ENCODE measurements at places on chromosomes 1 and 21.

GRCh38 chr21:25813917-25814316 is 79.1 kb downstream of the GABPA start:
- DNase-seq = no peak

GRCh38 chr1:198169672-198170071 is 12.9 kb downstream of the NEK7 start:
- DNase-seq = no peak

DNA sequence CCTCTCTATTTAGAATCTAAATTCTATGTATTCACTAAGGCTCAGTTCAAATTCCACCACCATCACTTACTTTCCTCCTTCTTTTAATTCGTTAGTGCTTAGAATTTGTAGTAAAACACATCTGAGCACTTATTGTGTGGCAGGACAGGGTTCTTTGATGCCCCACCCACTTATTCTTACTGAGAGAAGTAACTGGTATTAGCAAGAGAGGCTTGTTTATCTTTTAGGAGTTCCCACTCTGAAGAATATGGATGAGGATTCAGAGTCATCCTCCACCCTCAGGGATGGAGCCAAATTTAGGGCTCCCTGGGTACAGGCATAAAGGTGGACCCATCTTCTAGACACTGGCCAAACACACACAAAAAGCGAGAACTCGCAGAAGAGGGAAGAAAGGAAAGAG is 11.5 kb upstream of the TAF1A start:
- no peak for DNase-seq

GRCh38 chr1:5947071-5947821 is 45.0 kb downstream of the NPHP4 start:
- DNase-seq = no peak

- no peak for DNase-seq
These were observed 255.7 kb downstream of the OMA1 start for GRCh38 chr1:58290685-58291372.

GRCh38 chr1:195458365-195458764 is 1149.9 kb downstream of the KCNT2 start:
- no peak for DNase-seq

DNA sequence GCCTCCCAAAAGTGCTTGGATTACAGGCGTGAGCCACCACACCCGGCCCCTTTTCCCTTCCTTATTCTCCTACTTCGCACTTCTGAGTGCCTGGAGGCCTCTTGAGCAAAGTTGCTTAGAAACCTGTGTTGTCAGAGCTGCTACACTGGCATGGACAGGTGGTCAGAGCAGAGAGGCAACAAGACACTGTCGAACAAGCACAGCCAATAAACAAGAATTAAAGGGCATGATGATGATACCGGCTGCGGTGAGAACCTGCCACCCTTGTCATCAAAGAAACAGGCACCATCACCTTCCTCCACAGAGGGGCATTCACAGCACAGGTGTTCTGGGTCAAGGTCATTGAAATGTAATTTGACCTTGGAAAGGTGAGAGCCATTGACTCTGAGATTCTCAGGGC is 23.3 kb downstream of the STUM start:
- no peak for DNase-seq

All from activated CD4-positive, alpha-beta T cell treated with anti-CD3 and anti-CD28 coated beads for 4 hours (primary cell).